ENCODE measurements at places on chromosomes 1 and 21.

GRCh38 chr1:29674627-29675326, 438.5 kb downstream of the PTPRU start:
- DNase-seq: no peak

DNA sequence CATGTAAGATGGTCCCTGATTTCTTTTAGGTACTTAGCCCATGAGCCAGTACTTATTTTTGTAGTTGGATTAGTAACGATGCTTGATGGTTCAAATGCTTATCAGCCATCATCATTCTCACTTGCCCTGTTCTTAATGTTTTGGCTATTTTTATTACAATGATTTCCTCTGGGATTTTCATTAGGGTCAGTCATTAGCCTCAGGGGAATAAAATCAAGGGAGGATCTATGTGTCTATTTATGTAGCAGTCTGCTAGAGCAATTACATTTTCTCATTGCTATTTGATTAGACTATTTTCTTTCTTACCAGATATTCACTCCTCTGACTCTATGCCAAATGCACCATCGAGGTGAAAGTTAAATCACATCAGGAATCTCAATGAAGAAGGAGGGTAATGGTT, 10.9 kb upstream of the CCT8 start:
- DNase-seq: no peak

GRCh38 chr1:95916616-95917015, 682.6 kb downstream of the RWDD3 start:
- DNase-seq: no peak

GRCh38 chr1:15942661-15943327, 33.1 kb downstream of the ZBTB17 start:
- DNase-seq: no peak

DNA sequence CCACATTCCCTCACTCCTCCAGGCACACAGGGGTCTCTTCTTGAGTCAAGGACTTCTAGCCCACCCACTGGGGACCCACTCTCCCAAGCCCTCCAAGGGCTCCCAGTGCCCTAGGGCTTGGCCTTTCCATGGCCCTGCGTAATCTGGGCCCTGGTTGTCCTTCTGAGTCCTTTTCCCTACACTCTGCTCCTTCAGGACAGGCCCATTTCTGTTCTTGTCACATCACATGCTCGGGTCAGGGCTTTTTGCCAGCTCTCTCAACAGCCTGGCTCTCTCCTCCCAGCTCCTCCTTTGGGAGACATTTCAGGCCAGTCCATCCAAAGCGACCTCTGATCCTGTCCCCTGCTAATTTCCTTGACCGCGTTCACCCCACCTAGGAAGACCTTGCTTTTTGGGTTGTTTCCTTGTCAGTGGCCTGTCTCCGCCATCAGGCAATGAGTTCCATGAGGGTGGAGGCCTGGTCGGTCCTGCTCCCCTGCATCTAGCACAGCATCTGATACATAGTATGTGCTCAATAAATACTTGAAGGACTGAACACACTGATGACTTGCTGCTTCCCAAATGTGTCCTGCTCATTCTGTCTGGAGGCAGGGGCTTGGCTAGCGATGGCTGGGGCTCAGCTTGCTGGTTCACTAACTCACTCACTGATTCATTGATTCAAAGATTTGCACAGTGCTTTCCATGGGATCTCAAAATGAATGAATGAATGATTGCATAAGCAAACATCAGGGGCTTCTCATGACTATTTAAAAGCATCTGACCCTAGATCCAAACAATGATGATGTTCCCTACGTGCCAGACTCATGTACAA, 44.8 kb downstream of the DHRS3 start:
- DNase-seq: no peak

DNA sequence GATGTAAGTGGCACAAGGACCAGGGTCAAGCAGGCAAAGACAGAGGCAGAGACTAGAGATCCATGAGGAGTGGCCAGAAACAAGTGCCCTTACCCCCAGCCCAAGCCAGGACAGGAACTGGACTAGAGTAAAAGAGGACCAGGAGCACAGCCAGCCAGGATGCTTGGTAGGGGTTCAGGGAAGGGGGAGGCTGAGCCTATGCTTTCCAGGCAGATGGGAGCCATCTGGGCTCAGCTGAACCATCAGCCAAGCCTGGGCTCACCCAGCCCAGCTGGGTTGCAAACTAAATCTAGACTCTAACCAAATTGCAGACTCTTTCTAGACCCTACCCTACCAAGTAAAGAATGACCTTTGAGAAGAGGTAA, 15.2 kb downstream of the PDZK1IP1 start:
- no peak for DNase-seq

DNA sequence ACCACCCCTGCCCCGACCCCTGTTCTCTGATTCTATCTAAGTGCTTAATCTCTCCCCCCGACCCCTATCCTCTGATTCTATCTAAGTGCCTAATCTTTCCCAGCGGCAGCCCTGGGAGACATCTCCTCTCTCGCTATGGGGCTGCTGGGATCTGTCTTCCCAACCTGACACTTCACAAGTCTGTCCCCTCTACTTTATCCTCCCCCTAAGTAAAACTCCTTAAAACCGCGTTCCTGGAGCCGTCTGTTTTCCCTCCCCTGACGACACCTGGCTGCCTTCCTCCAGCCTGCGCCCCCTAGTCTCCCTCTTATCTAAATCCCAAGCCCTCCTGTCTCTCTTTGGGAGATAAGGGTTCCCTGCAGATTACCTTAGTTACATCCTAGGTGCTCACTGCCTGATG, 30.5 kb downstream of the EPHB2 start:
- no peak for DNase-seq
